ENCODE measurements at places on chromosomes 2 and 18. TPM values are rescaled to one million over a fixed set of nuclear protein-coding genes. Genes with fewer than 3 reads are reported as not detected.
A peak's percentile ranks its signal among the peaks of the same experiment; 100 is the strongest.

DNA sequence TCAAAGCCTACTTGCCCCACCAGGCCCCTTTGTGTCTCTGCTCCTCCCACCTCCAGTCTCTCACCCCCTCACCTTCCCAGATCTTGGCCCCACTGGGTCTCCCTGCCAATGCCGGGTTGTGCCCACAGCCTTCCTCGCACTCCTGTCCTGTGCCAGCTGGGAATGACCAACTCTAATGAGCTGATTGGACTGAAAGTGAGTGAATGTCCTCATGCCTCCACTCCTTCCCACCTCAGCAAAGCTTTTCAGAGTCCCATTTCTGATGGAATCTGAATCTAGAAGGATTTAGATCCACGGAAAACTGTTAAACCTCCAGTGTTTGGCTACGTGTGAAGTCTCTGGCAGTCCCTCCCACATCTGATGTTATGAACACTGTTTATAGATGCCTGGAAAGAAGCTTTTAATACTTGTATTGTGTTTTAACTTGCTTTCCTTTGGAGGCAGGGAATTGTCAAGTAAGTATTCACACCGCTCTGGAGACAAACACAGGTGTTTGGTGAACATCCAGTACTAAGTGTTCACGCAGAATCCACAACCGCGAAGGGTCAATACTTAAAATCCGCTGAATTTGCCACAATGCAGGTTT, 103.9 kb downstream of the RTN4 start:
- no peak for DNase-seq

DNA sequence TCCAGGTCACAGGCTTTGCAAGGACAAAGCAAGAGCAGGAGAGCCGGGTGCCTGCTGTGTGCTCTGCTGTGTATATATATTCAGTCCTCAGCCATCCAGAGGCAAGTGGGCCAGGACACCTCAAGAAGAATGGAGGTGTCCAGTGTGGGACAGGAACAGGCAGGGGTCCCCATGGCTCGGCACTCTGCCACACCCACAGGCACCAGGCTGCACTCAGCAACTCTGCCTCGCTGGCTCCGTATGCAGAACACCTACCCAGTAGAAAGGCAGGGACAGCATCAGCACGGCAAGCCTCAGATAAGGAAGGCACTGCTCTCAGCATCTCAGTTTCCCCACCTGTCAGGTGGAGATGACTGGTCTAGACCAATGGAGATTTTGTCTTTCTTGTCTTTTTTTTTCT, 57.8 kb downstream of the DNMT3A start:
- no peak for DNase-seq

GRCh38 chr18:65942854-65943253, 192.0 kb downstream of the CDH7 start:
- DNase-seq: no peak

GRCh38 chr2:45104429-45104828, 95.2 kb upstream of the SIX2 start:
- DNase-seq: peak; percentile 11

GRCh38 chr2:100141906-100142305, 484 bp downstream of the AFF3 start:
- DNase-seq: no peak

DNA sequence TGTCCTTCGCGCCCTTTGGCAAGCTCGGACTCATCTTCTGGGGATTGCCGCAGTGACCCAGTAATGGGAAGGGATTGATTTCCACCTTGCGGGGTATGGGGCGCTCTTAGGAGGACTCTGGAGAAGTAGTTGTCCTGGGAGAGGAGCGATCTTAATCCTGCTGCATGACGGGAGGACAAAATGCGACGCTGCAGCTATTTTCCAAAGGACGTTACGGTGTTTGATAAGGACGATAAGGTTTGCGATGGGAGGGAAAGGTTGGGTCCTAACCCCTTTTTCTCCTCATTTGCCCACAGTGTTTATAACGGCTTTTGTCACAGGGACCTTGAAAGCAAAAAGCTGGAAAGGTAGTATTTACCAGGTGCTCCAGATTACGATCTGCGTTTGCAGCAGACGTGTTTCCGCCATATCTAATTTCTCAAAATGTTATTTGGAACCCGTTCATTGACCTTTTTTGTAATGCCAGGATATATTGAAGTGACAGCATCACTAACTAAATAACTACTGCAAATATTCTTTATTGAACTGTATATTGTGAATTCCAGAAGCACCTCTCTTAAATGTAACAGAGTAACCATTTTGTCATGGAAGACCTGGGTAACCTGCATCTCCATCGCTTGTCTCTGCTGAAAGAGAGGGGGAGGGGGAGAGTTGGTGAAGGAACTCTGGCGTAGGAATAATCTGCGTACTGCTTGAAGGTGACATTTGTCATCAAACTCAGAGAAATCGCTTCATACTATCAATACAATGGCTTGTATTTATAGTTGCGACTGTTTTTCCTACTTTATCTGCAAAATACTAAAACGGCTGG, 590 bp downstream of the MDH1 start:
- no peak for DNase-seq

DNA sequence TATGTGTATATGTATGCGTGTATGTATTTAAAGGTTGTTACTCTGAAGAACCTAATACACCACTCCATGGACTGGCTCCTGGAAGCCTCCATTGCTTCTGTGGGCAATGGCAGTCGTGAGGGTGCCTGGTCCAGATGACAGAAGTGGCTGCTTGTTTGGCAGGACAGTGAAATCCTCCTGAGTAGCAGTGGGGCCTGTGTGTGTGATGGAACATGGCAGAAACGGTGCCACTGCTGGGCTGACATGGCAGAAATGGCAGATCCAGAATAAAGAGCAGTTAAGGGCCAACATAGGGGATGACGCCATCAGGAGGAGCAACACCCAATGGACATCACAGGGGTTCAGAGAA, 6.1 kb upstream of the CPLX4 start:
- no peak for DNase-seq

- DNase-seq: no peak
Measured at GRCh38 chr2:169091256-169091655, 21.9 kb downstream of the DHRS9 start.

- DNase-seq: no peak
Measured at GRCh38 chr2:25707927-25708590, 34.7 kb upstream of the DTNB start.

- no peak for DNase-seq
Measured at GRCh38 chr2:31893094-31893493, 117.7 kb downstream of the MEMO1 start.

- no peak for DNase-seq
Measured at GRCh38 chr18:28095041-28095440, 81.9 kb downstream of the CDH2 start.

DNA sequence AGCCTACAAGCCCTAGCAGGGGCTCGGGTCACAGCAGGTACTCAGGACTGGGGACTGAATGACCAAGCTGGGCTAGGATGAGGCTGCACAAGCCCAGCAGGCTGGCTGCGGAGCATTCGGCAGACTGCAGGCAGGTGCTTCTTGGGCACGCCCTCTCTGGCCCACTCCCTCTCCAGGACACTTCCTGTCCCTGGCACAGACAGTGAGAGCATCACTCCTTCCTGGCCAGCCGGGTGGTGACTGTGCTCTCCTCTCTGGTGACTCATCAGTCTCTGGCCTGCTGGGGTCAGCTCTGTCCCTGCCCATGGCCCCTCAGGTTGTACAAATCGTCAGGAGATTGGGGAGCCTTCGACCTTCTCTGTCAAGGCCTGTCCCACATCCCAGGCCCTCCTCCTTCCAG, 22.5 kb downstream of the C1QL2 start:
- no peak for DNase-seq

Gene CRACDL
- 0.35 TPM for total RNA-seq

Gene SIX3
- 0.21 TPM for total RNA-seq

Gene DAW1
- total RNA-seq: not detected

Gene UPP2
- not detected for total RNA-seq

Gene CYRIA
- 1.7 TPM for total RNA-seq

Gene CLEC4F
- total RNA-seq: not detected

Gene COBLL1
- total RNA-seq: not detected

Measured in activated CD8-positive, alpha-beta memory T cell treated with anti-CD3 and anti-CD28 coated beads, Interleukin-2, amount 10 ng/mL, durations not matched to agents 7 days and 5 days (primary cell).